ENCODE measurements at places on chromosomes 7 and 10.

DNA sequence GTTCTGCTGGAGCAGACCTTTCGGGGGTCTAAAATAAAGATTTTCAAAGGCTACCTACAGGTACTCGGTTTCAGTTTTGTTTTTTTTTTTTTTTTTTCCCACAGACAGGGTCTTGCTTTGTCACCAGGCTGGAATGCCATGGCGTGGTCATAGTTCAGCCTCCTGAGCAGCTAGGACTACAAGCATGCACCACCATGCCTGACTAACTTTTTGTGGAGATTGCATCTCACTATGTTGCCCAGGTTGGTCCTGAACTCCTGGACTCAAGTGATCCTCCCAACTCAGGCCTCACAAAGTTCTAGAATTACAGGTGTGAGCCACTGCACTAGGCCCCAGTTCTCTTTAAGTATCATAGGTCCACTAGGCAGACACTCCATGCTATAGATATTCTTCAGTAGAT lies 34.5 kb downstream of the BAMBI start:
- no peak for DNase-seq

DNA sequence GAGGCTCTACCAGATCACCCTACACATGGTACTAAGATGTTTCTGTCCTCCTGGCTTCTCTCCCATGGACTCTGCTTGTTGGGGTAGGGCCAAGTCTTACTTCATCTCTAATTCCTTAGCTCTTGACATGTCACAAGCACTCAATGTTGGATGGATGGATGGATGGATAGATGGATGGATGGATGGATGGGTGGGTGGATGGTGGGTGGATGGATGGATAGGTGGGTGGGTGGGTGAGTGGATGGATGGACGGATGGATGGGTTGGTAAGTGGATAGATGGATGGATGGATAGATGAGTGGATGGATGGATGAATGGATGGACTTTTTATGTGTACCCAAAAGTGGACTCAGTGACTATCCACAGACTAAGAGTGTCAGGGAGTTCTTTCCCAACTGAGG lies 28.5 kb downstream of the HSPA12A start:
- DNase-seq: no peak

GRCh38 chr7:6385909-6386560 lies 61.7 kb downstream of the DAGLB start:
- DNase-seq: no peak

- no peak for DNase-seq
Measured at GRCh38 chr7:28161331-28161730, 19.3 kb downstream of the JAZF1 start.

DNA sequence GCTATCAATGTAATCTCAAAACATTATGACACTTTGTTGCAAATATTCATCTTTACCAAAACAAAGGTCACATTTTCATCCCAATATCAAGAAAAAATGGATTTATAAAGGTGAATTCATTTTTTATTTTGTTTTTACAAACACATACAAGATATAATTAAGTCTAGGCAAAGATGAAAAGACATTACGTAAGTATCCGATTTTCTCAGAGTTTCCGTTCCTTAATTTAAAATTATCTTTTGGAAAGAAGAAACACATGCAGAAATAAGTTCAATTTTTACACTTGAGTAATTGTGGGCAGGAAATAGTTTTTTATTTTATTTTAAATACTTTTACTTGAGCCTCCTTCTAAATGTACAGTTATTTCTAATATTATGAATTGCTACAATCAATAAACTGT lies 24.6 kb downstream of the RTKN2 start:
- no peak for DNase-seq

- no peak for DNase-seq
Measured at GRCh38 chr7:149866139-149866778, 7.5 kb upstream of the ATP6V0E2 start.

DNA sequence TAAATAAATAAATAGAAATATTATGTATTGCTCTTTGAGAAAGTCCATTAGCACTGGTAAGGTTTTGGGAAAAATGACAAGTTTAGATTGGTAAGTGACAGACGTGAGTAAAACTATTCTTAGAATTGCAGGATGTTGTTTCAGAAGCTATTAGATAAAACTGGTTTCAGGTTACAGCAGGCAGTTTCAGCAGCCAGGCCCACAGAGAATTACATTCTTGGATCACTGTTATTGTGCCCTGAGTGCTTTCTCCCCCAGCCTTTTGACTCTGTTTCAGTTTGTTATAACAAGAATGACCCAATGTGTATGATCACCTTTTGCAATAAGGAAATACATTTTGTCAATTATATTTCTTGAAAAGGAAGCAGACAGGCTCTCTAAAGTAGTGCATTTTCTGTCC lies 86.5 kb downstream of the DKK1 start:
- DNase-seq: no peak

GRCh38 chr7:99719996-99720769 lies 14.8 kb downstream of the CYP3A7 start:
- DNase-seq: no peak

DNA sequence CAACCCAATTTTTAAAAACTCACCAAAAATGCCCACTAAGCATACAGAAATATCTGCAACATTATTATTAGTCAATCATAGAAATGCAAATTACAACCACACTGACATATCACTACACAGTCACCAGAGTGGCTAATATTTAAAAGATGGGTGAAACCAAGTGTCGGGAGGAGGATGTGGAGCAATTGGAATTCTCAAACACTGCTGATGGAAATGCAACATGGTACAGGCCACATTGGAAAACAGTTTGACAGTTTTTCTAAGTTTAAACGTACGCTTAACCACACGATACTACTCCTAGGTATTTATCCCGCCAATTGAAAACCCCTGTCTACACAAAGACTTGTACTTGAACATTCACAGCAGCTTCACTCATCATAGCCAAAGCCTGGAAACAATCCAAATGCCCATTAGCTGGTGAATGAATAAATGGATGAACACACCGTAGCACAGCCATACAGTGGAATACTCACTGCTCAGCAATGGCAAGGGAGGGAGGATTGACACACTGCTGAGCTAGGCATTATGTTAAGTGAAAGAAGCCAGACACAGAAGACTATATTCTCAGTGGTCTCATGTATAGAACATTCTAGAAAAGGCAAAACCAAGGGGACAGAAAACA lies 16.3 kb downstream of the GCK start:
- DNase-seq: no peak

- no peak for DNase-seq
Measured at GRCh38 chr10:63536698-63537097, 15.5 kb downstream of the REEP3 start.

GRCh38 chr7:115230882-115231571 lies 309.1 kb downstream of the MDFIC start:
- DNase-seq: peak; percentile 49

GRCh38 chr10:56135828-56136227 lies 225.2 kb downstream of the ZWINT start:
- DNase-seq: no peak

DNA sequence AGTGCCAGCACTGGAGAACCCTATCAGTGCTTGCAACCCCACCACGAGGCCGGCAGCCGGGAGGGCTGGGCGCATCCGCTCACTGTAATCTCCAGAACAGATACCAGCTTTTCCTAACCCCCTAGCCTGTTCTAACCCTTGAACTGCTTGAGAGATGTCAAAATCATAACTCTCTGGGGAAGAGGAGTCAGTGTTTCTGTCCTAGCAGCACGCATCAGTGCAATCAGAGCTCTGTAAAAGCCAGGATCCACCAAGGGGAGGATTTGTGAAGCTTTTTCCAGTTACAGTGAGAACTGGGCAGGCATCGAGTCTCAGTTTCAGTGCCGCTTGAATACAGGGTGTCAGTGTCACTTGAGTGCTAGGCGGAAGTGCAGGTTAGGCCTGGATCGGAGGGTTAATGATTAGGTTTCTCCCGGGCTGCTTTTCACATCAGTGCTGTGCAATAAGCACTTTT lies 104.5 kb upstream of the INSYN2A start:
- DNase-seq: no peak

DNA sequence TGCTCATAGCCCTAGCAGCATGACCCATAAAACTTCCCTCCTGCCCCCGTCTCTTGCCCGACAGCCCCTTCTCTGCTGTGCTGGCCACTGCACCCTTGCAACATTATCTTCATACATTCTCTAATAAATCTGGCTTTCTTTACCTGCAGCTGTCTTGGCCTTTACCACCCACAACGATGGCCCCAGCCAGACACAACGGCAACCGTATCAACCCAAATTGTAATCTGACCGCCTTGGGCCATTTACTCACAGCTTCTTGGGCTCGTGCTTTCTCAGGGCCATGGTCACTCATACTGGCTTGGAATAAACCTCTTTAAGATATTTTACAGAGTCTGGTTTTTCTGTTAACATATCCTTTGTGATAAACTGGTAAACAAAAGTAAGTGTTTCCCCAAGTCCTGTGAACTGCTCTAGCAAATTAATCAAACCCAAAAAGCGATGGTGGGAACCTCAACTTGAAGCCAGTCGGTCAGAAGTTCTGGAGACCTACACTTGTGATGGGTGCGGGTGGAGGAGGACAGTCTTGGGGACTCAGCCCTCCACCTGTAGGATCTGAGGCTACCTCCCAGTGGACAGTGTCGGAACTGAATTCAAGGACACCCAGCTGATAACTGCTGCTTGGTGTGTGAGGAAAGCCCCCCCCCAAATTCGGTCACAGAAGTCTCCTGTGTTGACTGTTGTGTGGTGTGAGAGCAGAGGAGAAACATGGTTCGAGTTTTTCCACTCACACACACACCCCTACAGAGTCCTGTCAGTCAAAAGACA lies 87.6 kb upstream of the ATP6V0A4 start:
- DNase-seq: no peak

- DNase-seq: no peak
Measured at GRCh38 chr7:84697506-84697905, 489.4 kb downstream of the SEMA3D start.

- DNase-seq: no peak
Measured at GRCh38 chr10:124971276-124971675, 29.4 kb downstream of the ZRANB1 start.

DNA sequence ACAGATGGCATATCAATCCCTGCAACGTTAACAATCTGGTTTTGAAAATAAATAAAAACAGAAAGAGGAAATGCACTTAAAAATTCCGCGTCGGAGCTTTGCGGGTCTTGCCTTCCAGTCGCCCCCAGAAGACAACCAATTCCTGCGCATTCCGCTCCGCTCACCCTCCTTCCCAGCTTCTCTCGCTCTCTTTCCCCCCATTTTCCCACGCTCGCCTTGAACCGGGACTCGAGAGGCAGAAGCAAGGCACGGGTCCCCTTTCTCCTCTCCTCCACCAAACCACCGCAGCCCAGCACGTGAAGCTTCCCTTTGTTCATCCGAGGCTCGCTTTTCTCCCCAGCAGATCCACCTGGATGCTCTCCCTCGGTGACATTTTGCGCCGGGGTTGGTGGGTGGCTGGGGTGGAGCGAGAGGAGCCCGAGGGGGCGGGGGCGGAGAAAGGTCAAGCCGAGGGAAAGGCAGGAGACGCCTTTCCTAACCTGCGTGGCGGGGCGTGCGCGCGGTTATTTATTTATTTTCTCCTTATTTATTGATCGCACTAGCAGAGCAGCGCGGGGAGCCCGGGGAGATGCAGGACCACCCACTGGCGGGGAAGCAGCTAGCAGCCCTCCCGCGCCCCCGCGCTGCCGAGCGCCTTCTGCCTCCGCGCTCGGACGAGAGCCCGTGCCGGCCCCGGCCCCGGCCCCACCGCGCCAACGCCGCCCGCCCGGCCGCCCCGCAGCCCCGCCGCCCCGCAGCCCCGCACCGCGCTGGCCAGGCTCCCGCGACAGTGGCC lies at the start of gene KCND2:
Gene KCND2, plus strand, starts transcription at position 475 of the 775 bp plus-strand sequence.
- no peak for DNase-seq

DNA sequence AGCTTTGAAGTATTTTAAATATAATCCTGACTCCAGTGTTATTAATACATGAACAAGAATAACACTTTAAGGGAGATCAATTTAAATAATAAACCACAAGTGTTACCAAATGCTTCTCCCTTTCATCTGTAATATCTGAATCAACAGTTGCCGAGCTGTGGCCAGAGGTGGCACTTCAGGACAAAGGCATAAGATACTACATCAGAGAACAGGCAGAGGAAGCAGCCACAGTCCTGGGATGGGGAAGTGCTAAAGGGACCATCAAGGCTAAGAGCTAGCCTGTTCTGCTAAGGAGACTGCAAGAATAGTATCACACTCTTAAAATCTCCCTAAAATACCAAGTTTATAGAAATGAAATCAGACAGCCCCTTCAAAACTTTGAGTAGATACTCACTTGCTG lies 378.2 kb upstream of the PRKCQ start:
- no peak for DNase-seq

DNA sequence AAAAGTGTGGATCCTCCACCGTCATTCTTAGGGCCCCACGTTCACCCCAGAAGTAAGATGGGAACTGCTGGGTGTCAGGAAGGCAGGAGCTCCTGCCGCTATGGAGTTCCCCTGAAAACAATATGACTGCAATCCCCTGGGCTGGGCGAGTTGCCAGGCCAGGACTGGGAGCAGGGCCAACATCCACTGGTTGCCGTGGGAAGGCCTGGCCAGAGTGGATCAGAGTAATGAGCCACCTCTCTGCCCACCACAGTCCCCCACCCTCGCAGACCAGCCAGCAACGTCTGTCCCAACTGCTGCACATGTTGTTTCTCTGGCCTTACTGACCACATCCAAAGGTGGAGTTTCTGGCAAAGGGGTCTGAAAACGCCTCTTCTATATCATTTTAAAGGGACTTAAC lies 86.6 kb downstream of the STRA8 start:
- no peak for DNase-seq

- DNase-seq: no peak
Measured at GRCh38 chr10:57333880-57334279, 933.8 kb downstream of the IPMK start.

DNA sequence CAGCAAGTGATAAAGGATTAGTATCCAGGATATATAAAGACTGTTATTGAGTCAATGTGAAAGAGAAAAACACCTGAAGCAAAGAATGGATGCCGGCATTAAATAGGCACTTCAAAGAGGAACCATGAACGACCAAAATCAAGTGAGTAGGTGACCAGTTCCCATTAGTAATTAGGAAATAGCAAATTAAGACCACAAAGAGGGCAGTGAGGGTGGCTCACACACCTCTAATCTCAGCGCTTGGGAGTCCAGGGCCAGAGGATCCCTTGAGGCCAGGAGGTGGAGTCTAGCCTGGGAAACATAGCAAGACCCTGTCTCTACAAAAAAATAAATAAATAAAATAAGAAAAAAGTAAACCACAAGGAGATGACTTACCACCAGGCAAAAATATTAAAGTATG lies 1.5 kb upstream of the ANTXRL start:
- DNase-seq: no peak

- DNase-seq: no peak
Measured at GRCh38 chr7:66348959-66349358, 143.8 kb downstream of the TPST1 start.

All from central memory CD4-positive, alpha-beta T cell (primary cell).